Renal cortical epithelial cell (primary cell): ENCODE measurements at places on chromosomes 16 and 17. TPM values are rescaled to one million over a fixed set of nuclear protein-coding genes. Genes with fewer than 3 reads are reported as not detected.

NACA2 gene
- total RNA-seq, result not detected in 2 replicates

CES1 gene
- 0.15 TPM in 1 of 2 replicates, not detected in the other for total RNA-seq

RECQL5 gene
- total RNA-seq, result 11.1 and 21.3 TPM in 2 replicates

UTP18 gene
- 37.2 and 46.9 TPM in 2 replicates for total RNA-seq

OR1E2 gene
- not detected in 2 replicates for total RNA-seq

NPB gene
- 0.25 and 3.3 TPM in 2 replicates for total RNA-seq

SEZ6 gene
- not detected in 2 replicates for total RNA-seq

USP43 gene
- 10.3 and 14.1 TPM in 2 replicates for total RNA-seq
